Stimulated activated CD8-positive, alpha-beta memory T cell treated with anti-CD3 and anti-CD28 coated beads, Interleukin-7, amount 100 ng/mL, for 48 hours (primary cell): ENCODE measurements at places on chromosomes 12 and 14.

- peak; percentile 27 for DNase-seq
Observed at GRCh38 chr12:110577864-110578693, 5.0 kb downstream of the PPTC7 start.

- DNase-seq = no peak
Observed at GRCh38 chr12:57552835-57553313, 3.0 kb downstream of the KIF5A start.

GRCh38 chr12:57103856-57104255 is 7.3 kb downstream of the STAT6 start:
- no peak for DNase-seq

DNA sequence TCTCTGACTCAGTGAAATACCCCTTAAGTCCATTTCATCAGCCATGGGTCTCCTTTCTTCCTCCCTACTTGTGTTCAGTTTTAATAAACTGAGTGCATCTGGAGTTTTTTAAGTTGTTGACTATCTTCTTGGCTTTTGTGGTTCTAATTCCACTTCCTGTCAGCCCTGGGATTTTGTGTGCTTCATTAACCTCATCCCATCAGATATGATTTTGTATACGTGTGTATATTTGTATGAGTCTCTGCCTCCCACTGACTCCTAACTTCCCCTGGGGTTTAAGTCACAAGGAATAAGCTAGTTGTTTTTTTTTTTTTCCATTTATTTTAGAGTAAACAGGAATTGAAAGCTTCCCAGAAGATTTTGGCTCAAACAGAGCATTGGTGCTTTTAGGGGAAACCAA is 62.7 kb downstream of the TTLL5 start:
- no peak for DNase-seq

DNA sequence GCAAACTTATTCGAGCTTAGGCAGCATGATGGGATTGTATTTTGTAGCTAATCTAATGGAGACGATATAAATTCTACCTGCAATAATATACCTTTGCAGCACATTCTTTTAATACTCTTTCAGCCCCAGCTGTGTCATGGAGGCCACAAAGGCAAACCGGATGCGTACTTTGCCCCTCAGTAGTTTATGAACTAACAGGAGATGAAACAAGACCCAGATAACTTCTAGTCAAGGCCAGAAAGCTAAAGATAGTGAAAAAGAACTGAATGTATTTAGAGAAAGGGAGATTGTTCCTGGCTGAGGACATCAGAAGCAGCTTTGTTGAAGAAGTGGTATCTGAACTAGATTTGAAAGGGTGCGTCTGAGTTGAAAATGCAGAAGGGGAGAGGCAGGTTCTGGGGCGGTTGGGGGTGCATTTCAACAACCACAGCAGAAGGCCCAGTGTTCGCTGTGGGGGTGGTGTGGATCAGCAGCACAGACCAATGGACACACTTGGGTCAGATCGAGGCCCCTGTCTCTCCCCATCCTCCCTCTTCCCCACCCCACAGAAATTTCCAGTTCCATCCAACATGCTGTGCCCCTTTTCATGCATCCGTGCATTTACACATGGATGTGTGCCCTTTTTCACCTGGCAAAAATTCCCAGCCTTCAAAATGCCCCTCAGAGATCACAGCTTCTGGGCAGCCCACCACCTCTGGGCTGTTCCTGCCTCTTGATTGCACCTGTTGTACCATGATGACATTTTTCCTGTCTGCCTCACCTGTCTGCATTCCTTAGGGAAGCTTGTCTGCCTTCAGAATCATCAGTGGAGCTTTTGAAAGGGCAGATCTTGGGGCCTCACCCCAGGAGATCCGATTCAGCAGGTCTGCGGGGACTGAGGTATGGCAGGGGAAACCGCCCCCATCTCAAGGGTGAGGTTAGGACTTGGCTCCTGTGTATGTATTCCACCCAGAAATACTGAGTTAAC is 2.2 kb downstream of the ZNF839 start:
- no peak for DNase-seq

DNA sequence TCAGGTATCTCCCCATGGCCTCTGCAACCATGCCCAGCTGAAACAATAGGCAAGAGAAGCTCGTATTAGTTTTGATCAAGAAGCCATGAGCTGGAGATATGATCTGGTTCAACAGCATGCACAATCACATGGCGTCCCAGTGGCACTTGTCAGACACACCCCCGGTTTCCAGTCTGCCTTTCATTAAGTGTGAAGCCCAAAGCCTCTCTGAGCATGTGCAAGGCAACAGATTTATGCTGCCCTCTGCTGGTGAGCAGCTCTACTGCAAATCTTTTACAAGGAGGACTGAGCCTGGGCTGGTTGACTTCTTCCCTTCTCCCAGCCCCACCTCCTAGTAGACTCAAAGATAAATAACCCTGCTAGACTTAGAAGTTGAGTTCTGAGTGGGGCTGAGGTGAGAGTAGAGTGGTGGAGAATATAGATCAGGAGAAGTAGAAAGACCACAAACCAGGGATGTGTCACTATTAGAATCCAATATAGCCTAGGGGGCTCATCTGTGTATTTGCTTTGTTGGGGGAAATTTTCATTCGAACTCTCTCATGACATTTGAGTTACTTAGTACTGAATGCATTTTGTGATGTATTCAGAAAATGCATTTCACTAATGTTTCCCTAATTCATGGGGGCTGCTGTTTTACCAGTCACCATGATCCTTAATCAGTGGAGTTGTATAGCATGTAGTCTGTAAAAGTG is 53.7 kb upstream of the MBIP start:
- peak; percentile 27 for DNase-seq

DNA sequence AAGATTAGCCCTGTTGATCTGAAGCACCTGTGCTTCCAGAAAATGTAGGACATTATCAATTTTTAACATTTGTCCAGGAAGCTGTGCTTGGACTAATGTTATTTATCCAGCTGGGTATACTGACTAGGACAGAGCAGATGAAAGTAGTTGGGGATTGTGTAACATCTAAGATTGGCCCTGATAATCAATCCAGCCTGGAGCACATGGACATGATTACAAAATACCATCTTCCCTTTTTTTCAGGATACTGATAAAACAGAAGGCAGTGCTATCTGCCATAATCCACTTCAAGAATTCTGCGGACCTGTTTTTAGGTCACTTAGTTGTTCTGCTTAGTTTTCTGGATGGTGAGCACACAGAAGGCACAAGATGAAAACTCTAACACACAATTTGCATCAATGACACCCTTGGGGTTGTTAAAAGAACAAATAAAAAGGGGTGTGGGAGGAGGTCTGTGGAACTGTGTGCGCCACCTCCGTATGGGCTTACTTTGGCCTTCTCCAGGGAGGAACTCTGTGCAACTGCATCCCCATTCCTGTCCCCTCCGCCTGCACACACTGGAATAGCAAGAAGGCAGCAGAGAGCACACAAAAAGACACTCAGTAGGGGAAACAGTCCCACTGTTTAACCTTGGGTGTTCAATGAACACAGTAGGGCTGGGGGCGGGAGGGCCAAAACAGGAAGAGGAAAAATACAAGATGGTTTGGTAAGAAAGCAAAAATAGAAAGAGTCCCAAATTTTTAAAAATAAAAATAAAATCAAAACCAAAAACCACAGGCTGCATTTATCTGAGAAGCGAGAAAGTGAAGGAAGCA is 31.1 kb upstream of the DUSP6 start:
- DNase-seq = no peak

DNA sequence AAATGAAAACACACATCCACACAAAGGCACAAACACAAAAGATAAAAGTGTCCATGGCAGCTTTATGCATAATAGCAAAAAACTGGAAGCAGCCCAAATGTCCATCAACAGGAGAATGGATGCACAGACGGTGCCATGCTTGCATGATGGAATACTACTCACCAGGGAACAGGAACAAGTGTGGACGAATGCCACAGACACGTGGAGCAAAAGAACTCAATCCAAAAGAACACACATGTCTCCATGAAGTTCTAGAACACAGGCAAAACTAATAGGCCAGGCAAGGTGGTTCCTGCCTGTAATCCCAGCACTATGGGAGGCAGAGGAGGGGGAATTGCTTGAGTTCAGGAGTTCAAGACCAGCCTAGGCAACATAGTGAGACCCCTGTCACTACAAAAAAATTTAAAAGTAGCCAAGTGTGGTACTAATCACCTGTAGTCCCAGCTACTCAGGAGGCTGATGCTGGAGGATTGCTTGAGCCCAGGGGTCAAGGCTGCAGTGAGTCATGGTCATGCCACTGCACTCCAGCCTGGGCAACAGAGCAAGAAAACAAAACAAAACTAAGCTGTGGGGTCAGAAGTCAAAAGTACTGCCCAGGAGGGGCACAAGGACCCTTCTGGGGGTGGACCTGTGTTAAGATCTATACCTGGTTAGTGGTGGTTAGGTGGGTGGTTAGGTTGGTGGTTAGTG is 7.3 kb upstream of the TMEM119 start:
- DNase-seq = no peak

DNA sequence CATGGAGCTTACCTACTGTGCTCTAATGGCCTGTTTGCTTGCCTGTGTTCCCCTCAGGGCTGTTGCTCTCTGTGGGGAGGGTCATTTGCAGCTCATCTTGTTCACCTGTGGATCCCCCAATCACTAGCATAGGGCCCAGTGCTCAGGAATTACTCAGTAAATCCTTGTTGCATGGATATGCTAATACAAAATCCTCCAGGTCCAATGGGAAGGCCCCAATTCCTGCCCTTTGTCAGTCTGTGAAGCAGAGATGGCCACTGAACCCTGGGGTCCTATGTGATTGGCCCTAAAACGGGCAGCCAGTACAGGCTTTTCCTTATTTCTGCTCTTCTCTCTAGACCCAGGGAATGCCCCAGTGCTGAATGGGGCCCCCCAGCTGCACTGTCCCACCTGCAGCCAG is 44.1 kb downstream of the FOS start:
- no peak for DNase-seq
